ENCODE measurements at places on chromosomes 7 and 10.

- no peaks in the 10 kb centered on the region for H3K4me1 ChIP-seq
- H3K36me3 ChIP-seq, result no peaks in the 10 kb centered on the region
- no peak overlapping the region for H3K4me3 ChIP-seq
- H3K27me3 ChIP-seq, result no peaks in the 10 kb centered on the region
- no peak overlapping the region for H3K27ac ChIP-seq
- no peak for DNase-seq
These were observed 50.8 kb downstream of the IFIT5 start for GRCh38 chr10:89465196-89465595.

DNA sequence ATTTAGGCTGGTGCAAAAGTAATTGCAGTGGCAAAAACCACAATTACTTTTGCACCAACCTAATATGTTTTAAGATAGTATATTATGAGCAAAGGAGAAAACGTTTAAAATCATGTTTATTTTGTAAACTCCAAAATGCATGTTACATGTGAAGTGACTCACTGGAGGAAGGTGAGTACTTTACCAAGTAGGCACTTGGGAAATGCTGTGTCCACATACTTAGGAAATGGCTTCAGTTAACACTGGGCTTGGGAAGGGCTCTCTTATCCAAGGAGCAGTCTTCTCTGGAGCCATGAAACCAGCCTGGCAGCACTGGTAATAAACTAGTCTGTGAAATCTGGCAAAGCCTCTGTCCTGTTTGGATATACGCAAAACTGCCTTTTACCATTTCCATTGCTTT, 4.4 kb downstream of the RPS24 start:
- H3K36me3 ChIP-seq, result peaks cover 22% of the 10 kb centered on the region
- H3K4me3 ChIP-seq, result no peak overlapping the region
- no peaks in the 10 kb centered on the region for H3K27me3 ChIP-seq
- no peak for DNase-seq

- no peak for DNase-seq
- no peak overlapping the region for H3K27ac ChIP-seq
- H3K4me3 ChIP-seq, result no peak overlapping the region
These were observed 247.1 kb upstream of the GALNT17 start for GRCh38 chr7:70884809-70885208.

DNA sequence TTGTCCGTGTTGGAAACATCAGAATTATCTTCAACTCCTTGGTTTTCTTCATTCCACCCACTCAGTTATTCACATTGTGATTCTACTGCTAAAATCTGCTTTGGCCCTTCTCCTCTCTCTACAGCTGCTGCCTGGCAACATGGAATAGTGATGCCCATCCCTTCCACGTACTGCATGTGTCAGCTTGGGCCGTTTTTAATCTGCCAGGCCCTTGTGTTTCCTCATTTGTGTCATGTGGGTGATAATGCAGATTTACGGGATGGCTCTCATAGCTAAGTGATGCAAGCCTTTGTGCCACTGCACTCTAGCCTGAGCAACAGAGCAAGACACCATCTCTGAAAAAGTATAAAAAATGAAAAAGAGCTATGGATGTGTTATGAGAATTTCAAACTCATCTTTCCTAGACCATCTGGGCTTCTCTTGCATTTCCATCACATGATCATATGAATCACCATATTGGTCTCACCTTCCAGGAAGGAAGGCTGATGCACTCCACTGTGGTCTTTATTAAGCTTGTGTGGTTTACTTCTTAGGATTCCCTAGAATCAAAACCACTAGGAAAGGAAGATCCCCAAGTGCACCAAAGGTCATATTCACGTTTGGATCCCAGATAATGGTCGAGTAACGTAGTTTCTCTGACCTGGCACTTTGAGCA, 20.6 kb upstream of the CELF2 start:
- H3K4me3 ChIP-seq, result no peak overlapping the region
- H3K36me3 ChIP-seq, result no peaks in the 10 kb centered on the region
- H3K4me1 ChIP-seq, result no peaks in the 10 kb centered on the region
- DNase-seq, result no peak
- H3K27ac ChIP-seq, result no peak overlapping the region

- H3K4me1 ChIP-seq, result peaks cover 13% of the 10 kb centered on the region
- no peaks in the 10 kb centered on the region for H3K27me3 ChIP-seq
- no peaks in the 10 kb centered on the region for H3K36me3 ChIP-seq
- no peak overlapping the region for H3K27ac ChIP-seq
- DNase-seq, result no peak
- no peak overlapping the region for H3K4me3 ChIP-seq
These were observed 580.5 kb downstream of the AUTS2 start for GRCh38 chr7:70178787-70179186.

DNA sequence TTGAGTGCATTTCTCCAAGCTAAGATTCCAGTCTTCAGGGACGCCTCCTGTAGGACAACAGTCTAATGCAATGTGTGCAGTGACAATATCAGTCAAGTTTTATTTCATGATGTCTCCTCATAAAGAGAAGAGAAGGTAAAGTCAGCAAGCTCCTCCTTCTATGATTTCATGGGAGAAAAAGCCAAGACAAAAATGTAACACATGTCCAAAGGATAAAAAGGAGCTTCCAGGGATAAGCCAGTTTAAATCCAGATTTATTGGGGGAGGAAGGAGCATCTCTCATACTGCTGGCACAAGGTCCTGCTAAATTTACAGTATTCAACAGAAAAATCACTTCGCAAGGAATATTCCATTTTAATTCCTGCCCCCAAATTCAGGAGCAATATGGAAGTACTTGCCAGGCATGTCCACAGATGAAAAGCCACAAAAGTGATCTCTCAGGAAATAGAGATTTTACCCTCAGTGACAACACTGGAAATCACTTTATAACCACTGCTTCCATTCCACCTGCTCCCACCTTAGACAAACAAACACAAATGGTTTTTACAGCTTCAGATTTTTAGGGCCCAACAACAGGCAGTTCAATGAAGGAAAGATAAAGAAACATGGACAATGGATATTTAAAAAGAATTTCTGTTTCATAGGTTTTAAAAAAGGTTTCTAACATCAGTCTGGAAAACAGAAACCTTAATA, 677.5 kb upstream of the C7orf33 start:
- H3K36me3 ChIP-seq, result no peaks in the 10 kb centered on the region
- no peak overlapping the region for H3K27ac ChIP-seq
- H3K4me1 ChIP-seq, result no peaks in the 10 kb centered on the region
- H3K4me3 ChIP-seq, result no peak overlapping the region
- DNase-seq, result no peak
- H3K27me3 ChIP-seq, result no peaks in the 10 kb centered on the region

DNA sequence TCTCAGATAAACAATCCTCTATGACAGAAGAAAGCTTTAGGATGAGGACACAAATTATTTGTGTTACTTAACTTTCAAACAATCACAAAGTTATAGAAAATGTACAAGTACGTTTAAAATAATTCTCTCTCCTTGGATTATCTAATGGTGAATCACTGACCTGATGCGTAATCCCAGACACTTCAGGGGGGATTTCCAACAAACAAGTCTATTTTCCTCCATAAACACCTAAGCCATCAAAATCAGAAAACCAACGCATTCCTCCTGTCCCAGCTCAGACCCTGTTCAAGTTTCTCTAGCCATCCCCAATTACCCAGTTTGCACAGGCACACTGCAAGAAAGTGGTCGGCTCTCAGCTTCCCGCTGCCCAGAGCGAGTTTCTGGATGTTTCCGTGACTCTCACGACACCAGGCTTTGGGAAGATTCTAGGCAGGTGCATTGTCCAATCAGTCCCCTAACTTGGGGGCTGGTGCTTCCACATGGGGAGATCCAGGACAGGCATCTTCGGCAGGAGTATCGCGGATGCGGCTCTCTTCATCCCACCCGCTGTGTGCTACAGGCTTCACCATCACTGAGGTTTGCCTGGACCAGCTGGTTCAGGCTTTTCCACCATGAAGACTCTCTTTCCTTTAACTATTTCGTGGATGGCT, 200.0 kb downstream of the ZMYND11 start:
- H3K4me3 ChIP-seq, result no peak overlapping the region
- no peak for DNase-seq
- H3K27me3 ChIP-seq, result no peaks in the 10 kb centered on the region
- no peaks in the 10 kb centered on the region for H3K36me3 ChIP-seq

DNA sequence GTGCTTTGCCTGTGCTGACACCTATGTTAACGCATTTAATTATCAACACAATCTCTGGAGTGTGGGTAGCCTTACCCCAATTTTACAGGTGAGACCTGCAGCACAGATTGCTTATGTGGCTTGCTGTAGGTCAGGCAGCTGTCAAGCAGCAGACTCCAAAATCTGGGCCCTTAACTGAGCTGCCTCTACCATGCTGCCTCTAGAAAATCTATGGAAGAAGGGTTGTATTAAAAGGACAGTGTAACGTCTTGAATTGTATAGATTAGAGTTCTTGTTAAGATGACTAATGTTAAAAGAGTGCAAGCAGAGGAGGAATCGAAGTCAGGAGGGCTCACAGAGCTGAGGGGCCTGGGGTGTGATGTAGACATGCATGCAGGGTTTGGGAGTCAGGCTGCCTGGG, 1.2 kb upstream of the PON3 start:
- H3K4me3 ChIP-seq, result no peak overlapping the region
- H3K36me3 ChIP-seq, result no peaks in the 10 kb centered on the region
- no peak for DNase-seq
- peaks cover 8% of the 10 kb centered on the region for H3K4me1 ChIP-seq

DNA sequence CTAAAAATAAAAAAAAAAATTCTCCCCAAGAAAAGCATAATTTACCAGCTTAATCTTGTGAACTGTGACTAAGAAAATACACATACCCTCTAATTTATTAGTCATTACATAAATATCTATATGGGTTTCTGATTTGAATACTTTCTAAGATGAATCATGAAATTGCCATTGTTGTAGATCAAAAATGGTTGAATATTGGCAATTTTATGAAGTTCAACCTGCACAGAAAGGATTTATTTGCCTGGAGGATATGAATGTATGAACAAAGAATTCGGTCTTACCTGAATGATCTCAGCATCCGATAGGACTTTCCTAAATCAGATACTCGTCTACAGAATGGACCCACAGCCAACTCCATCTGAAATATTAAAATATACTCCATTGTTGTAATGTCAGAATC, 61.5 kb downstream of the HBP1 start:
- H3K4me3 ChIP-seq, result no peak overlapping the region
- no peaks in the 10 kb centered on the region for H3K27me3 ChIP-seq
- DNase-seq, result no peak
- no peaks in the 10 kb centered on the region for H3K4me1 ChIP-seq

DNA sequence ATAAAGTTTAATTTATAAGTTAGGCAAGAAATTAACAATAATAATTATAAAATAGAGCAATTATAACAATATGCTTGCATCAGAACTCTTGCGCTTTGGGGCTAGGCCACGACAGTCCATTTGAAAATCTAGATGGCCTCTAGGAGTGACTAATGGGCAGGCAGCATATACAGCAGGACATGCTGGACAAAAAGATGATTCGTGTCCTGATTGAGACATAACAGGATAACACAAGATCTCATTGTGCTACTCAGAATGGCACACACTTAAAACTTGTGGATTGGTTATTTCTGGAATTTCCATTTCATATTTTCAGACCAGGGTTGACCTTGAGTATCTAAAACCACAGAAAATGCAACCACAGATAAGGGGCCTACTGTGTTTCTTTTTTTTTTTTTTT, 27.5 kb downstream of the CTNNA3 start:
- H3K36me3 ChIP-seq, result no peaks in the 10 kb centered on the region
- no peak overlapping the region for H3K4me3 ChIP-seq

DNA sequence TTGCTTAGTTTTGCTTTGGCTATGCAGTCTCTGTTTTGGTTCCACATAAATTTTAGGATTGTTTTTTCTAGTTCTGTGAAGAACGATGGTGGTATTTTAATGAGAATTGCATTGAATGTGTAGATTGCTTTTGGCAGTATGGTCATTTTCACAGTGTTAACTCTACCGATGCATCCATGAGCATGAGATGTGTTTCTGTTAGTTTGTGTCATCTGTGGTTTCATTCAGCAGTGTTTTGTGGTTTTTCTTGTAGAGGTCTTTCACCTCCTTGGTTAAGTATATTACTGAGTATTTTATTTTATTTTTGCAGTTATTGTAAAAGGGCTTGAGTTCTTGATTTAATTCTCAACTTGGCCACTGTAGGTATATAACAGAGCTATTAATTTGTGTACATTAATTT, 78.2 kb upstream of the ZNF92 start:
- H3K4me3 ChIP-seq, result no peak overlapping the region
- DNase-seq, result no peak
- H3K27ac ChIP-seq, result no peak overlapping the region
- no peaks in the 10 kb centered on the region for H3K27me3 ChIP-seq

GRCh38 chr7:122968389-122968788, 27.1 kb downstream of the TAS2R16 start:
- H3K4me3 ChIP-seq, result no peak overlapping the region
- no peaks in the 10 kb centered on the region for H3K36me3 ChIP-seq
- H3K27me3 ChIP-seq, result no peaks in the 10 kb centered on the region
- H3K4me1 ChIP-seq, result no peaks in the 10 kb centered on the region
- H3K27ac ChIP-seq, result no peak overlapping the region

DNA sequence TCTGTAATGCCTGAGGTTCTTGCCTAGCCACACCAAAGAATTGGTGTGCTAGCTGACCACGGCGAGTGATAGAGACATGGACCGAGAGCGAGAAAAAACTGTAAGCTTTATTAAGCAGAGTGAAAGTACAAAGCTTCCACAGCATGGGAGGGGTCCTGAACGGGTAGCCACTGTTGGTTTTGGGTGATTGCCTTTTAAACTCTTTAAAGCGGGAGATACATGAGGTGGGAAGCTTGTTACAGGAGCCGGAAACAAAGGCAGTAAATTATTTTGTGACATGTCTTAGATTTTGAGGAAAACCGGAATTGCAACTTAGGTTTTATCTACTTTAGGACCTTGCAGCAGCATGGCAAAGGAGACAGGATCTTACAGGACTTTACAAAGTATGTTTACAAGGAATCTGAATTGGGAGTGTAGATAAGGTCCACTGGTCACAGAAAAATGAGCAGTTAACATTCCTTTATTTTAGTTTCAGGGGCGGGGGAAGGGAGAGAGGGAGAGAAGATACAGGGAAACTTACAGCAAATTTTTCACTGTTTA, 252.7 kb upstream of the MBL2 start:
- H3K4me1 ChIP-seq, result no peaks in the 10 kb centered on the region
- DNase-seq, result no peak
- no peak overlapping the region for H3K27ac ChIP-seq

DNA sequence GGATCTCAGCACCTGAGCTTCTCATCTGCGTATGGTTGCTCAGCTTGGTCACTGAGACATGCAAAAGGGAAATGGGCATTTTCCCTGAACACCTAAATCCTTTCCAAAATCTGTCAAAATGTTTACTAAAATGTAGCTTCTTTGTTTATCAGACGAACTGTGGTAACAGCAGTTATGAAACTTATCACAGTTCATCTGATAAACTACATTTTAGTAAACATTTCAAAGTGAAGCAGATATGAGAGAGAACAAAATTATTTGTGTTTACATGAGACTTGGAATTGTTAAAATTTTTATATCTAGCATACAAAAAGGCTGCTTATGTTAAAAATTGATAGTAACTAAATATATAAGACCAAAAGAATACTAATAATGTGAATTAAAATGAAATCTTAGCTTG, 573.4 kb upstream of the C7orf33 start:
- no peaks in the 10 kb centered on the region for H3K4me1 ChIP-seq
- no peak for DNase-seq
- H3K27ac ChIP-seq, result no peak overlapping the region
- H3K27me3 ChIP-seq, result no peaks in the 10 kb centered on the region
- H3K36me3 ChIP-seq, result no peaks in the 10 kb centered on the region

Data from B cell (primary cell).